Stimulated activated CD8-positive, alpha-beta memory T cell treated with anti-CD3 and anti-CD28 coated beads, Interleukin-7, amount 100 ng/mL, for 48 hours (primary cell): ENCODE measurements at places on chromosomes 7 and 10.

DNA sequence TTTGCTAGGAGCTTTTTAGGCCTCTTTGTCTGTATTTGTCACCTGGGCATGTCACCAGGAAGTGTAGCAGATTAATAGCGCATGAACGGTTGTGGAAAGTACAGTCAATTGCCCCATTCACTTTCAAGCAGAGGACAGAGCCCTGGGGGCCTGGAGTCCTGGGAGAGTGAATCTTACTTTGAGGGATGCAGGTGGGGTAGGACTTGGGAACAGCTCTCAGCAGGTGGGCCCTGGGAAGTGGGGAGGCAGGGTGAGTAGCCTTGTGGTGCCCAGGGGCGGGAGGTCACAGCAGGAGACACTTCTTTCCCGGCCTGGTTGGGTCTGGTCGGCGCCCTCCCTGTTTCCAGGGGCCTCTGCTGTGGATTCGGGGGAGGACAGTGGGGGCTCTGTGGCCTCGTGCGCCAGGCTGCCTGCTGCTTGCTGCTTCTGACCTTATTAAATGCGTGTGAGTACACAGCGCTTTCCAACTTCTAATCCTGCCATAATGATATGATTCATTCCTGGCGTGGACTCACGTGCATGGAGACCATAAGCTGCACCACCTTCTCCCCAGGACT, 51.6 kb upstream of the AQP1 start:
- no peak for DNase-seq

- no peak for DNase-seq
Measured at GRCh38 chr7:96481796-96482195, 159.9 kb upstream of the SLC25A13 start.

GRCh38 chr10:97217299-97217698, 31.5 kb upstream of the SLIT1 start:
- DNase-seq: no peak

- DNase-seq: no peak
Measured at GRCh38 chr7:149196151-149196704, 882 bp downstream of the ZNF282 start.

DNA sequence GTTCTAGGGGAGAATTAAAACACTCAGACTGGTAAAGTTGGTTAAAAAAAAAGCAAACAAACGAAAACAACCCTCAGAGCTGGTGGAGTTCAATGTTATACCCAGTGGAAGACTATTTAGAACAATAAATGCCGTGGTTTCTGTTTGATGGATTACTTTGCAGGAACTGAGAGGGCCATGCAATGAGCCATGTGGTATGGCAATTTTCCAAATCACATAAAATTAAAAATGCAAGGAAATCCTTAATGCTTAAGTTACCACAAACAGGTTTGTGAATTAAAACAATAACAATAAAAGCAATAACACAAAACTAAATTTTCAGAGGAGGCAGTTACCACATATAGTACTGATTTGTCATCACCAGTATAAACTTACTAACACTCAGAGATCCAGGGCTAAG, 96.9 kb downstream of the RTKN2 start:
- no peak for DNase-seq

DNA sequence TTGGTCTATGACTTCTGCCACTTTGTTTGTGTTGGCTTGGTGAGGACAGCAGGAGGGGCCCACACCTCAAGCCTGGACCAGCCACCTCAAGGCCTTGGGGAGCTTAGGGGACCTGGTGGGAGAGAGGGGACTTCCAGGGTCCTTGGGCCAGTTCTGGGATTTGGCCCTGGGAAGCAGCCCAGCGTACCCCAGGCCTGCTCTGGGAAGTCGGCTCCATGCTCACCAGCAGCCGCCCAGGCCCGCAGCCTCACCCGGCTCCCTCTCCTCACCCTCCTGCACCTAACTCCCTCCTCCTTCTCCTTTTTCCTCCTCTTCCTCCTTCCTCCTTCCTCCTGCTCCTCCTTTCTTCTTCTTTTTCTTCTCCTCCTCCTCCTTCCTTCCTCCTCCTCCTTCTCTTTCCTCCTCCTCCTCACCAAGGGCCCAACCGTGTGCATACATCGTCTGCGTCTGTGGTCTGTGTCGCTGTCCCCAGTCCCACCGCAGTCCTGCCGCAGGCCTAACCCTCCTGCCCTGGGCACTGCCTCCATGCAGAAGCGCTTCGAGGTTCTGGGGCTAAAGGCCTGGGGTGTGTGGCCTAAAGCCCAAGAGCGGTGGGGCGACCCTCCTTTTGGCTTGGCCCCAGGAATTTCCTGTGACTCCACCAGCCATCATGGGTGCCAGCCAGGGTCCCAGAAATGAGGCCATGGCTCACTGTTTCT, 5.3 kb downstream of the EN2 start:
- DNase-seq: no peak

DNA sequence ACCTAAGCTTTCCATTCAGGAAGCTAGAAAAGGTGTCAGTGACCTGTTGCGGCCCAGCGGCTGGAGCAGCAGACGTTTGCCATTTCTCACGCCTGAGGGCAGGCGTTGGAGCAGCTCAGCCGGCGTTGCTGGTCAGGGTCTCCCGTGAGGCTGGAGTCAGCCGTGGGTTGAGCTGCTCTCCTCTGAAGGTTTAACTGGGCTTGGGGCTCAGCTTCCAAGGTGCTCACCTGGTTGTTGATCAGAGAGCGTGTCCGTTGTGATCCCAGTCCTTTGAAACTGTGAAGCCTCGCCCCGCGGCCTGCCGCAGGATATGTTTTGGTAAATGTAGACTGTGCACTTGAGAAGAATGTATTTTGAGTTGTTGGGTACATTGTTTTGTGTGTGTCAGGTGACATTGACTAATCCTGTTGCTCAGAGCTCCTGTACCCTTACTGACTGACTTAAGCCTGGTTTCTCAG, 20.6 kb upstream of the PWWP2B start:
- DNase-seq: no peak

DNA sequence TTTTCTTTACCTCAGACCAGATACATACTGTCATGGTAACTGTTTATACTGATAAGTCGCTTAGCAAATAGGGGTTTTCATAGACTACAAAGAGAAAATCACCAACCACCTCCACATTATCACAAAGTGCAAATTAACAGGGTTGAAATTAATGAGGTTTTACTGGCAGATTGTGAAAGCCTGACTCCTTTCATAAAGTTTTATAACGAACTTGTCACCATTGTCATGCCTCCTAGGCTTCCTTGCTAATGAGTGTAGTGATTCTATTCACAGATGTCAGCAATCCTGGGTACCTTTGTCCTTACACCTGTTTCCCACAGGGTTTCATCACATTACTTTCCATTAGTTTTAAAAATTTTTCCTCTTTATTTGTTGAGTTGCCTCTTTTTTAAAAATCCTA, 142.3 kb upstream of the PTN start:
- no peak for DNase-seq

DNA sequence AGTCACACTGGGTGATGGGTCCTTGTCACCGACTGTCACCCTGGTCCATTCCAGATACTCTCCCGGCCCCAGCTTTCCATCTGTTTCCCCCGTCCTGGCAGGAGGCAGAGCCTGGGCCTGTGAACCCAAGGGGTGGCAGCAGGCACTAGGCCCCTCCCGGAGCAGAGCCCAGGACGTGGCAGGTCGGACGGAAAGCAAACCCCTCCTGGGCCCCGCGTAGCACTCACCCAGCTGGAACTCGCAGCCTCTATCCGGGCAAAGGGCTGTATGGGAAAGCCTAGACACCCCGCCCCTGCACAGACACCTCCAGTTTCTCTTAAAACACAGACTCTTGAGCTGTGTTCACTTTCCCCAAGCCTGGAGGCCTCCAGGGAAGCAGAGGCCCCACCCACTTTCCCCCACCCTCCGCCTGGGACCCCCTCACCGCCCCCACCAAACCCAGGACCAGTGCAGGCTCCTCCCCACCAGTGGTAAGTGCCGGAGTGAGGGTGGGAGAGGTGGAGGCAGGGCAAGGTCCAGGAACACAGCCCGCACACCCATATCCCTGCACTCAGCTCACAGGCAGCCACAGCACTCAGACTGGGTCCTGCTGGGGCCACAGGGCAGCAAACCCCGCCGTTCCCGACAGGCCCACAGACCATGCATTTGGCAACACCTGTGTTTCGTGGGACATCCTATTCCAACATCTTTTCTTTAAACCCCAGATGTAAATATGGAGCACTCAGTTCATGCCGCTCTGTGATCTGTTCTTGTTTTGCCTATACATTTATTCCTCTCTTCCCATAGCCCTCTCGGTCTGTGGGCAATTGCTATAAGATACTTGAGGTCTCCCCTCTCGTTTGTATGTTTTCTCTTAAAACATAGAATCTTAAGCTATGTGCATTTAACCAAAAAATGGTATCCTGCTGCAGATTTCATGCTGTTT, 98.2 kb upstream of the PDGFA start:
- no peak for DNase-seq

- DNase-seq: no peak
Measured at GRCh38 chr10:132880128-132880981, 62.0 kb downstream of the CFAP46 start.

GRCh38 chr10:131578472-131578970, 267.0 kb upstream of the TCERG1L start:
- no peak for DNase-seq

- DNase-seq: no peak
Measured at GRCh38 chr7:158448430-158449100, 139.1 kb downstream of the PTPRN2 start.

DNA sequence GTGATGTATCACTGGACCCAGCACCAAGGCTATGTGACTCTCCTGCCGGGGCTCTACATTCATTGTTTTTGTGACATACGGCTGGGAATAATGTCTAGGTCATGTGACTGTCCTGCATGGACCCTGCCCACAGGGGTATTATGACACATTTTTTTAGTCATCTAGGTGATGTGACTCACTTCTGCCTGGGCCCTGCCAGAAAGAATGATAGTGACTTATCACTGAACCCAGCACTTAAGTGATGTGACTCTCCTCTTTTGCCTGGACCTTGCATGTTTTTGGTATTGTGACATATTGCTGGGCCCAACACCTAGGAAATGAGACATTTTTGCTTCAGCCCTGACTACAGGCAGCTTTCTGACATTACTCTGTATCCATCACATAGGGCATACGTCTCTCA, 51.1 kb upstream of the ZNF107 start:
- no peak for DNase-seq

DNA sequence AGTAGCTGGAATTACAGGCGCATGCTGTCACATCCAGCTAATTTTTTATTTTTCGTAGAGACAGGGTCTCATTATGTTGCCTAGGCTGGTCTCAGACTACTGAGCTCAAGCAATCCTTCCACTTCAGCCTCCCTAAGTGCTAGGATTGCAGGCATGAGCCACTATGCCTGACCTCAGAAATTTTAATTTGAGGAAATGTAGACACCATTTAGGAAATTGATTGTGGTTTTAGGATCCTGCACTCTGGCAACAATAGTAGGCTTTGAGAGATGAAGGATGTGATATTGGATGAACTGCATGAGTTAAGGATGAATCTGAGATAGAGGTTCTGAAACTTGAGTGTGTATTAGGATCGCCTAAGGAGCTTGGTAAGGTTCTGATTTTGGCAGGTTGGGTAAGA, 66.5 kb downstream of the PPP1R9A start:
- no peak for DNase-seq

DNA sequence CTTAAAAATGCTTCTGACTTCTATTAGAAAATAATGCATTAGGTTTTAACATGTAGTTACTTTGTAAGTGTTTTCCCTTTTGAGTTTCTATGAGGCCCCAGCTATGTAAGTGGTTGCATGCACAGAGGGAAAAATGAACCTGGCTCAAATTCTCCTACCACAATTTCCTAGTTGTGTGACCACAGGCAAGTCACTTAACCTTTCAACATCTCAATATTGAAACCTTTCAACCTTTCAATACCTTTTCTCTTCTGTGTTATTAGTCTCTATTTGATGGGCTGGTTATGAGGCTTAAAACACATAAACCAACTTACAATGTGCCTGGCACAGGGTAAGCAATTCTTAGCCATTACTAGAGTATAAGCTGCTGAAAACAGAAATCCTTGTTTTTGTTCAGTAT, 203.0 kb downstream of the KCND2 start:
- no peak for DNase-seq

DNA sequence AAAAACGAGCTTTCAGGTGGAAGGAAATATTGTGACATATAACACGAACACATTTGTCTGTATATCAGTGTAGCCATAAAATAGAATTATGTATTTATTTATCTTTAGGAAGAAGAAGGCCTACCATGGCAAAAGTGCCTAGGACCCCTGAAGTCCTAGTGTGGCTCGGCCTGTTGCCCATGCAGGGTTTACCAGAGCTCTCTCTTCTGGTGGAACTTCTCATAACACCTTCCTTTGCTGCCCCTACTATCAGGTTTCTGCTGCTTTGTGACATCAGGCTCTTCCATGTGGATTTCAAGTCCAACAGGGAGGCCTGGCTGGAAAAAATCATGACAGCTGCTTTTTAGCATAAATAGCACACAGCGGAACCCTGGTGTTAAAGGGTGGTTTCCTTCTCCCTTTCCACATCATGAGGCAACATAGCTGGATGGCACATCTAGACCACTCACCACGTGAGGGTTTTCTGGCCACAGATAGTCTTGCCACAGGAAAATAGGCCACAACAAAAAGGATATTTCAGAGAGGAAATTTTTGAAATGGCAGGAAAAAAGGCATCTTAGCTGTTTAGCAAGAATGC, 44.8 kb upstream of the ADO start:
- DNase-seq: no peak

DNA sequence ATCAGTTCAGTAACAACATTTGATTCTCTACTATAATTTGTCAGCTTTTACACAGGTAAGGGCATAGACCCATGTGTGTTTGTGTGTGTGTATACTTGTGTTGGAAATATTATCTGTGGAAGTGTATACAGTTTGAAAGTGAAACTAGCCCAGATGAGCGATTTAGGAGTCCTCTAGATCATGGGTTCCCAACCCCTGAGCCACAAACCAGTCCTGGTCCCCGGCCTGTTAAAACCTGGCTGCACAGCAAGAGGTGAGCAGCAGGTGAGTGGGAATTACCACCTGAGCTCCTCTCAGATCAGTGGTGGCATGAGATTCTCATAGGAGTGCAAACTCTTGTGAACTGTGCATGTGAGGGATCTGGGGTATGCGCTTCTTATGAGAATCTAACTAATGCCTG, 1221.5 kb upstream of the SORCS1 start:
- no peak for DNase-seq

DNA sequence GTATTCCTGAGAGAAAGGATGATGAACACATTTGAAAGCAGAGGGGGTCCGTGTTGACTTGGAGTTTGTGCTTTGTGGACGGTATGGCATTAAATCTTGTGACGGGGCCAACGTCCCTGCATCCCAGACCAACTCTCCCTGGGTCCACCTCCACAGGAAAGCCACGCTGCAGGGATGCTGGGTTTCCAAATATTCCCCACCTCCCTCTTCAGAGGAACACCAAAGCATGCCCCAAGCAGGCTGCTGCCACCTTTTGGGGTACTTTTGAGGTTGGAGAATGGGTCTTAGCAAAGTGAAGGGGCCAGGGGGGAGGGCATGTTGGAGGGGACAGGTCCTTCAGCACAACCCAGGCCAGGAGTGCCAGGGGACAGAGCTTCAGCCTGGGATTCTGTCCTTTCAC, 504.4 kb downstream of the TCERG1L start:
- DNase-seq: no peak

- DNase-seq: no peak
Measured at GRCh38 chr7:234708-235553, 42.6 kb downstream of the FAM20C start.

- no peak for DNase-seq
Measured at GRCh38 chr7:66150471-66150870, 35.8 kb downstream of the CRCP start.
